ENCODE measurements at places on chromosomes 7 and 10.
A peak's percentile ranks its signal among the peaks of the same experiment; 100 is the strongest.

DNA sequence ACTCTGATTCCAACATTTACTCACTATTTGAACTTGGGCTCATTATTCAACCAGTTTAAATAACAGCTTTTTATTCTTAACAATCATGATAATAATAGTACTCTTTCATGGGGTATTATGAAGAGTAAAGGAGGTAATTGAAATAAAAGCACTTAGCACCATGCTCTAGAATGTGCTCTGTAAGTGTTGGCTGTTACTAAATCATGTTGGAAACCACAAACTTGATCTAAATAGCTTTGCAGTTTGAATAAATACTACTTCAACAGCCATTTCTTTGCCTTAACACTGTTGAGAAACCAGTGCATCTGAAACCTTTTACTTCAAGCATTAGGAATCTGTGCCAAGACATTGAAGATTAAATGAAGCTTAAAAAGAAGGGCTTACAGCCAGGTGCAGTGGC lies 7.9 kb upstream of the UPF2 start:
- DNase-seq, result no peak

GRCh38 chr7:81173766-81174281 lies 255.0 kb upstream of the SEMA3C start:
- no peak for DNase-seq

DNA sequence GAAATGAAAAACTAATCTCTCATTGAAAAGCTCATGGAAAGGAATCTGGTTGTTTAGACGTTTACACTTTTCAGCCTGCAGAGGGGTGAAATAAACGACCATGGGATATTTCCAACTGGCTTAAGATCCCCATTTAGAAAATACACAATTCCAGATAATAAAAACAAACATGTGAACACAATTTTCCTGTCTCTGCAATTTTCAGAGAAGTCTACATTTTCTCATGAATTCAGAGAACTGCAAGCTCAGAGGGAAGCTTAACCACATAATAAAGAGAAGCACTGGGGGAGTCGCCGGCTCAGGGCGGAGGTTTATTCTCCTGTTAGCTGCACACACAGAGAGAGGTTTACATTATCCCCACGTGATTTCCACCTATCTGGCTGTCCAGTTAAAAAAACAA lies 215.2 kb downstream of the FANK1 start:
- no peak for DNase-seq

- no peak for DNase-seq
Observed at GRCh38 chr10:89706011-89706410, 4.6 kb downstream of the KIF20B start.

GRCh38 chr10:85971494-85971893 lies 395.1 kb downstream of the GRID1 start:
- DNase-seq, result no peak

GRCh38 chr7:28926871-28927597 lies 31.1 kb downstream of the TRIL start:
- peak; percentile 36 for DNase-seq
